Natural killer cell treated with Interleukin-12 subunit alpha and Interleukin-12 subunit beta and Interleukin-15 and Interleukin-18, amount 100 ng/mL, for 72 hours (primary cell): ENCODE measurements at places on chromosomes 2 and 18. TPM values are rescaled to one million over a fixed set of nuclear protein-coding genes. Genes with fewer than 3 reads are reported as not detected.

DNA sequence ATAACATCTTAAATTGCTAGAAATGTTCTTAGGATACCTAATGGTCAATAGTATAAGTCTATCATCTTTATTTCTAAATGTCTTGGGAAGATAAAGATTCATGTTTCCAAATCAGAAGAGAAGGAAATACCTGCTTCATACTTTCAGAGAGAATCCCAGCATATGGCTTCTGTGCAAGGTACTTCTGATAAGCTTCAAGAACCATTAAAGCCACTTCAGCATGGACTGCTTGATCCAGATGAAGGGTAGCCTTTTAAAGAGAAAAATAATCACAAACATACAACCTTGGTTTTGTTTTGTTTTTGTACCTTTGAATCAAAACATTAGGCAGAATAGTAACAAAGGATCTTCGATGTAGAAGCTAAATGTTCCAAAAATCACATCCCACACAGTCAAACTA lies 44.0 kb downstream of the EPG5 start:
- DNase-seq, result no peak

TCF4 gene
- 10.3 TPM for total RNA-seq

DNA sequence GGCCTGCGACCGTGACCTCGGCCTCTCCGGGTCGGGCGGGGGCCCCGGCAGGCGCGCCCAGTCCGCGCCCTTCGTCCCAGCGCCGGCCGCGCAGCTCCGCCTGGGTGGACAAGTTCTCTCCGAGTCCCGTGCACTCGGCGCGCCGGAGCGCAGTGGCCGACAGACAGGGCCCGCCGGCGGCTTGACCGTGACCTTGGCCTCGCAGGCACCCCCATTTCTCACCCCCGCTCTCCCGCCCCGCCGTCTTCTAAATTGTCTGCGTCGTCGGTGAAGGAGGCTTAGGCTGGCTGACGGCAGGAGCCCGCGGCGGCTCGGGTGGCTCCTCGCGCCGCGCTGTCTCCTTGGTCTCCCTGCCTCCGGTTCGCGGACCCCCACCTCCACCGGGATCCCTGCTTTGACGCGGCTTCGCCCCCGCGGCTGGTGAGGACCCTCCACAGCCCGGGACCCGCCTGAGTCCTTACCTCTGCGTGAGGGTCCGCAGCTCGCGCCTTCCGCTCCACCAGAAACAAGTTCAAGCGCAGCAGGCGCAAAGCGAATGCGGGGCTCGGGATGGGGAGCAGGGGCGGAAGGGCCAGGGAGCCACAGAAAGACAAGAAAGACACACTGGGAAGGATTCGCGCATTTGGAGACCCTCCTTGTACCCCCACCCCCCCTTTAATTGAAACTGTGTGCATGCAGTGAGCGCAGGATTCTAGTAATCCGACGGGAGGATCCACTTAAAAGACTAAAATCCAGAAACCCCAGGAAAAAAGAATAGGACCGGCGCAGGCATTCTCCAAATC lies 4.0 kb downstream of the PTGR3 start:
- no peak for DNase-seq

GRCh38 chr2:119453972-119454593 lies 22.4 kb downstream of the TMEM37 start:
- DNase-seq, result no peak

- DNase-seq, result no peak
These were observed 62.2 kb upstream of the SCYGR2 start for GRCh38 chr2:227536445-227536844.

- no peak for DNase-seq
These were observed 55.9 kb upstream of the APCDD1 start for GRCh38 chr18:10398571-10398970.

VRK2 gene
- 27.1 TPM for total RNA-seq

DNA sequence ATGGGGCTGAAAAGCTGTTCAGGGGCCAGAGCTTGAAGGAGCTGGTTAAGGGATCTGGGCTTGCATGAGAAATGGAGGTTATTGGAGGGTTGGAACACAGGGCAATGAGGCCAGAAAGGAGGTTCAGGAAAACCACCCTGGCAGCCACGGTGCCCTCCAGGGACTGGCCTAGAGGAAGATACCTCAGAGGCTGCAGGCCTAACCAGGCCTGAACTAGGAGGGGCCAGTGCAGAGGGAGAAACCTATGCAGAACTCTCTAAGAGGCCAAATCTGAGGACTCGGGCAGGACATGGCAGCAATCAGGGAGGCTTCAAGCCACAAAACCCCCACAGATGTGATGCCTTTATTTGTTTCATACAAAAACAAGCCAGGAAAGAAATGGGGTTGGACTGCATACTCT lies 66.8 kb downstream of the BIN1 start:
- no peak for DNase-seq
